Stimulated activated CD8-positive, alpha-beta memory T cell treated with anti-CD3 and anti-CD28 coated beads, Interleukin-4, amount 100 ng/mL, for 1 hour (primary cell): ENCODE measurements at places on chromosomes 2 and 18.
A peak's percentile ranks its signal among the peaks of the same experiment; 100 is the strongest.

DNA sequence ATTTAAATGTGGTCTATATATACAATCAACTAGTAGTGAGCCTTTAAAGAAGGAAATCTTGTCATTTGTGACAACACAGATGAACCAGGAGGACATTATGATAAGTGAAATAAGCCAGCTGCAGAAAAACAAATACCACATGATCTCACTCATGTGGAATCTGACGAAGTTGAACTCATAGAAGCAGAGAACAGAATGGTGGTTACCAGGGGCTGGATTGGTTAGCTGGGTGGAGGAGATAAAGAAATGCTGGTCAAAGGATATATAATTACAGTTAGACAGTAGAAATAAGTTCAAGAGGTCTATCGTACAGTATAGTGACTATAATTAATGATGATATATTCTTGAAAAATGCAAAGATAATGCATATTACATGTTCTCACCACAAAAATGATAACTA lies 267.9 kb downstream of the FBXO15 start:
- DNase-seq = no peak

DNA sequence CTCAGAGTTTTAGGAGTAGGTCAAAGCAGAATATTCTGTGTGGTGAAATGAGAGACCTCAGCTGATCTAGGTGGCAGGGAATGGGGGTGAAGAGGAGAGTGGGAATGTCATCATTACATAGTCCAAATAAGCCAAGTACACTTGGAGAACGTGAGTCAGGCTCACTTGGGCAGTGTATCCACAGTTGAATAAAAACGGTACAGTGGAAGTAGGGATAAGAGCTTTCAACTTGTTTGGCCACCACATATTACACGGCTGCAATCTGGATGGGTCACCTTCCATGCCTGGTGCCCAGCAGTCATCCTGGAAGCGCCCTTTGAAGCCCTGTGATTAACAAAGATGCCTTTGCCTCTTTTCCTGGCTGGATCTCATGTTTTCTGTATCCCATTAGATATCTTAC lies 28.6 kb downstream of the MIB1 start:
- no peak for DNase-seq

GRCh38 chr2:234797566-234798250 lies 154.1 kb upstream of the SH3BP4 start:
- no peak for DNase-seq

- no peak for DNase-seq
Measured at GRCh38 chr2:64362562-64363026, 91.4 kb upstream of the LGALSL start.

DNA sequence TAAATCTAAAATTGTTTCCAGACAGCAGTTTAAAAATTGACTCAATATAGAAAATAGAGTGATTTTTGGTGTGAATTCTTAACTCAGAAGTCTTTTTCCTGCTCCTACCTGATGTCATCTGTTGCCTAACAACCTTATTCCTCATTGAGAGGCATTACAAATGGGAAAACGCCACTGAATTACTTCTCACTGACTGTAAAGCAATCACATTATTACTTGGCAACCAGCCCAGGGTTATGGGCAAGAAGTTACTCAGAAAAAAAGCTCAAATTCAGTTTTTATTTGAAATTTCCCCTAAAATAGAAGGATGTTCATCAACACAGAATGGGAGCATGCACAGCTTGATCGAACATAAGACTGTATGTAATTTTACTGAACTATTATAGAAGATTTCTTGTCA lies 201.8 kb upstream of the GULP1 start:
- no peak for DNase-seq

- DNase-seq = no peak
Measured at GRCh38 chr2:102350137-102350793, 5.3 kb upstream of the IL18R1 start.

DNA sequence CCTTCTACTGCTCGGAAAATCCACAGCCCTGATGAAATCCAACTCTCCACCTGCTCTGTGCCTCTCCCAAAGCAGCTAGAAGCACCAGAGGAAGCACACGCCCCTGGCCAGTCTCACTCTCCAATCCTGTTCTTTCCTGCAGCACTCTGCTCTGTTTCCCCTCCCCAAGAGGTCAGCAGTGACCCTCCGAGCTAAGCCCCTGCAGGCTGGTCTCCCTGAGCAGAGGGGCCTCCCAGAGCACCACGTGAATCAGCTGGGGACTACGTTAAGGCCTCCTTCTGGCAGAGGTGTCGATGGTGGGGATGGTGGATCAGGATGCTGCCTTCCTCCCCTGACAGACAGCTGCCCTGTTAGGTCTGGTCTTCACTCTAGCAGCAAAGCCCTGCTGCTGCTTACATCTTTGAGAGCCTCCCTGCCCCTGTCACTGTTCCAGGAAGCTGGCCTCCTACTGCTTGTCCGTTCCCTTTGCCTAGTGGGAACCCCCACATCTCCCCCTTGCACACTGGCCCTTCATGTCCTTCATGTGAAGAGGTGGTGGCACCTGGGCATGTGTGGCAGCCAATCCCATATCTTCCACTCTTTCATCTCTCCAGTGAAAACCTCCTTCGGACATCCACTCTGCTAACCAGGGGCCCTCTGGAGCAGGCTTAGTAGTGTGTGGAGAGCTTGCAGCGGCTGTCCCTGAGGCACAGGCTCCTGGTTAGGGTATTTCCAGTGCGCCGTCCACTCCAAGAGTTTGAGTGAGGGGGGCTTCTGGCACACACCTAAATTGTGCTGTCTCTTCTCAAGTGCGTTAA lies 307.5 kb upstream of the HS6ST1 start:
- DNase-seq = no peak

- no peak for DNase-seq
Measured at GRCh38 chr18:80046011-80046410, 11.8 kb downstream of the RBFA start.

DNA sequence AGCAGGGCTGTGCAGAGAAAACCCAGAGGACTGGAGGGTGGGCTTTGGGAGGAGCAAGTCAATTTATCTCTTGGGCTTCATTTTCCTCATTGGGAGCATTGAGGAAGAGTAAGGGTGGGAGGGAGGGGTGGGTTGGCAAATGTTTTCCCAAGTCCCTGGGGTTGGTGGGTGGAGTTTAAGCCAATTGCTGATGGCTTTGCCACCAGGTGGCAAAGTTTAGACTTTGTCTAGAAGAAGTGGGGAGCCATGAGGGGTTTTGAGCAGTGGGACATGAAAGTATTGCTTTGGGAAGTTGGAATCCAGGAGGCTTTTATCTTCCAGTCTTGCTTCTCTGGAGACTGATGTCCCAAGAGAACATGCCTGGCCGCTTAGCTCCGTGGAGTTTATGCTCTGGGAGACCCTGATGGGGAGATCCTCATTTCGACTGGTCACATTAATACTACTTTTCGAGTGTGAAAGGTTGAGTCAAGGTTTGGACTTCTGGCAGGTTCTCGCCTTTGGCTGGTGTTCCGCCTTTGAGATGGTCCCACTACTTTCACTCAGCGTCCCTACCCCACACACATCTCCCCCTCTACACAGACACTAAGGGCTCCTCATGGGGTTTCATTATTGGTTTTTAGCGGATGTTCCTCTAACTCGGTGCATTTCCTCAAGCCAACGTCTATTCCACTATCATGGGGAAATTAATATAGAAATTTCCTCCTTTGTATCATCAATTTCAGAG lies 126.7 kb downstream of the PRKCE start:
- no peak for DNase-seq

DNA sequence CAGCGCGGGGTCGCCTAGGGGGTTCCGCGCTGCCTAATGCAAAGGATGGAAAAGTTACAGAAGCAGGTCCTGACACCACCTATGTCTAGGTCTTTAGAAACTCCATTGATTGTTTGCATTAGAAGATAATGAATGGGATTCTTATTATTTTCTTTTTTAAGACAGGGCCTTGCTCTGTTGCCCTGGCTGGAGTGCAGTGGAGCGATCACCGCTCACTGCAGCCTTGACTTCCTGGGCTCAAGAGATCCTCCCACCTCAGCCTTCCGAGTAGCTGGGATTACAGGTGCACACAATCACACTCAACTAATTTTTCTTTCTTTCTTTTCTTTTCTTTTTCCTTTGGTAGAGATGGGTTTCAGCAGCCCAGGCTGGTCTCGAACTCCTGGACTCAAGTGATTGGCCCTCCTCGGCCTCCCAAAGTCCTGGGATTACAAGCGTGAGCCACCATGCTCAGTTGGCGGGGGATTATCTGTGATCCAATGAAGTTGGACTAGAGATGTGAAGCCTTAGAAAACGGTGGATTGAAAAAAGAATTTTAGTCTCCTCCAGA lies 761 bp upstream of the IDH1 start:
- no peak for DNase-seq

- no peak for DNase-seq
Measured at GRCh38 chr18:8835521-8835953, 130.2 kb downstream of the MTCL1 start.

- no peak for DNase-seq
Measured at GRCh38 chr2:156320486-156321098, 11.9 kb downstream of the NR4A2 start.

DNA sequence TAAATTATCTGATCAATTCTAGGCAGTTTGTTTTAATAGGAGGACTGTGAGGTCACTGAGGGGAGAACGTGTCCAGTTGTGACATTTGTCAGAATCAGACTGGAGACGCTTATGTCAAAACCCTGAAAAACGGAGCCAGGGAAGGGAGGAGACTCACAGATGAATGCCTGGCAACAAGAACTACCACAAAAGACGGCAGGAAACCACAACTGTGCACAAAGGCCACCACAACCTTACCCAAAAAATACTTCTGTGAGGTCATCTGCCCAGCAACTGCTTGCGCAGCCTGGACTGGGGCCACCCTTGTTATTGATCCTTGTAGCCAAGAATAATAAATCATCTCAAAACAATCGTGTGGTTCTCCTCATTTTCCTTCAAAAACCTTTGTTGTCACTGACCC lies 173.0 kb upstream of the ALKAL2 start:
- peak; percentile 10 for DNase-seq

DNA sequence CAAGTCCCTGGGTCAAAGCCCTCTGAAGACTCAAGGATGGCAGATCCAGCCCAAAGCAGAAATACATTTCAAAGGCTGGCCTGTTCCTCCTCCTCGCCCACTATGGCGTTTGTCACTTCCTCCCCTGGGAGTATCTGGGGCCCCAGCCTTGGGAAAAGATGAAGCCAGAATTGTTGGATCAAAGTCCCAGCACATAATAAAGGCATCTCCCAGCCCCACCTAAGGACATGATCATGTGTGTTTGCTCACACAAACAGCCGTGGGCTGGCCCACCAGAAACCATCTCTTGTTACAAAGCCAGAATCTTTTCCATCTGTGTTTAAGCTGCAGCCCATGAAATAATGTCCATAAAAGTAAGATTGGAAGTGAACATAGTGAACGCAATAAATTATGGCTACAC lies 50.1 kb upstream of the HAAO start:
- DNase-seq = no peak

GRCh38 chr2:15061268-15061667 lies 428.8 kb downstream of the LRATD1 start:
- no peak for DNase-seq

DNA sequence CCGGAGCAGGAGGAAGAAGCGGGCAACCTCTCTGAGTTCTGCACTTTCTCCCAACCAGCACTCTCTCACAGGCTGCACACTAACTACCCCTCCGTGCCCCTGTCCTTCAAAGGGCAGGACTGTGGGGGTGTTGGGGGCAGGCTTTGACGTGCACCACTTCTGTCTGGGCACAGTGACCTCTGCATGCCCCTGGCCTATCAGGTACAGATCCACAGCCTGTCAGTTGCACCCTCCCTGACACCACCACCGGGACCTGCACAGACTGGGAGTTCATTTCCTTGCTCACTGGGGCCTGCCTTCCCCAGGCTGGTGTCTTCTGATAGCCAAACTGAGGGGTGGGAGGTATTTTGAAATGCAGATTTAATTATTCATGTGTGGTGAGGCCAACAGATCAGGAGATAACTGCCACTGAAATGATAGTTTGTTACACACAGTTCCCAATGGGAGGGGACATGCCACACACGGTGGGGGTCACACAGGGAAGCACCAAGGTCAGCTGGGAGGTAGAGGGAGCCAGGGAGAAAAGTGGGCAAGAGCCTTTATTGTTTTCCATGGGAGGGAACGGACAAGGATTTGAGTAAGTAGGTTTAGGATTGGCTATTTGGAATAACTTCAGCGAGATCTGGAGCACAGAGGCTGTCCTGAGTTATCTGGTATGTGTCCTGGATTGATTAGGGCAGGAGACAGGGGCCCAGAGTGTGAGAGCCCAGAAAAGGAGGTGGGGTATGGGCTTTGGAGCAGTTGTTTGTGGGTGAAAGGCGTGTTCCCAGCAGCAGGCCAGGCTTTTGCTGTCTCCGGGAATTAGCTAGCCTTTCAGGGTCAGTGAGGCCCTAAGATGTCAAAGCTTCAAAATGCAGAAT lies 251.6 kb downstream of the AFF3 start:
- DNase-seq = no peak

DNA sequence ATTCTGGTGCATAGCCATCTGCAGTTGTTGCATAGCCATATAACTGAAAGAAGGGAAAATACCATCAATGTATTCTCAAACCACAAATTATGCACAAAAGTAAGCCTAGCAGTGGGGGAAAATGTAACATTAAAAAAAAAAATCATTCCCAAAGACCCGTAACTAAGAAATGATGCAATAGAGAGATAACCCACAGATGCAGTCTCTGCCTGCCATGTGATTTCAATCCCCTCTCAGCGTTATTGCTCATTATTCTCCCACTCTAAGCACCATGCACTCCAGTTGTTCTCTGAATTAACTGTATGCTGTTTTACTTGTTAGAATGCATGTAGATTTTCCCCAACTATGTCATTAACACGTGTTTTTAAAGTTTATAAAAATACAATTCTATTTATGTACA lies 14.1 kb downstream of the DSC1 start:
- DNase-seq = no peak

DNA sequence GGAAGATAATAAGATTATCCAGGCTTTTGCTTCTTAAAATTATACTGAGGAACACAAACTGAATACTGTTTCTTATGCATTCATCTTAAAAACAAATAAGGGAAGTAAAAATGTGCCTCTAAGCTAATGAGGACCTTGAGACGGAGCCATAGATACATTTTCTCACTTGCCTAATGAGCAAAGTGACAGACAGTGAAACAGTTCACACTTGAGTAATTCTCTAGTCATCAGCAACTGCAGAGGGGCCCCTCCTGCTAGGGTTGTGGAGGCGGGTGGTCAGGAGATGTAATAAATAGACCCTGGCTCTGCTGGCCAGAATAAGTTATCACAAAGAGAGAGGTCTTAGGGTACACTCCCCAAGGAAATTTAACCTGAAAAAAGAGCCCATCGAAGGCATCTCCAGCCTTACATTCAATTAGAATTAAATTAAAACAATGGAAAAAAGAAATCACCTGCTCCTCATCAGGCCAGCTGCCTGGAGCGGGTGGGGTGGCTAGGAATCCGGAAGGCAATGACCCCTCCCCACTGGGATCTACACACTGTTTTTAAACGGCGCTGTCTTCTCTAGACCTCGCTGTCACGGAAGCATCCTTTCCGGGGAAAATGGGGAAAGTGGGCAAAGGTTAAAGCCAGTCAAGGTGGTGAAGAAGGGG lies 32.6 kb upstream of the INSIG2 start:
- DNase-seq = no peak

- no peak for DNase-seq
Measured at GRCh38 chr2:106701203-106702022, 184.6 kb downstream of the ST6GAL2 start.

GRCh38 chr18:2918761-2919550 lies 72.2 kb downstream of the EMILIN2 start:
- no peak for DNase-seq

GRCh38 chr2:195514365-195514764 lies 142.7 kb upstream of the SLC39A10 start:
- no peak for DNase-seq

GRCh38 chr2:117714110-117714509 lies 100.4 kb upstream of the DDX18 start:
- no peak for DNase-seq
